ENCODE measurements at places on chromosomes 1 and 21.

DNA sequence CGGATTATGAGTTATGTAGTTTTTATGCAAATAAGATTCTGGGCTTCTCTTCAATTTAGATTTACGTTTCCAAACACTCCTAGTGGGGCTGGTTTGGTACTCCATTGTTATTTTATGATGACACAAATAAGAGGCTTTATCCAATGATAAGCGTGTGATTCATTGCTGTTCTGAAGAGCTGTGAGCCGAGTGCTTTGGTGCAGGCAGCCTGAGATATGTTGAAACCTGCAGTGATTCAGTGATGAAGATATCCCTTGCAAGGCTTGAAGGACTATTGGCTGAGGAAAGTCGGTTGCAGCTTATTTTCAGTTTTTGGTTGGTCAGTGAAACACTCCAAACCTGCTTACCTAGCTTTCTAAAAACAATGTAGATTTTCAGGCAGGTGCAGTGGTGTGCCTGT, 112.2 kb downstream of the RYR2 start:
- DNase-seq = no peak

DNA sequence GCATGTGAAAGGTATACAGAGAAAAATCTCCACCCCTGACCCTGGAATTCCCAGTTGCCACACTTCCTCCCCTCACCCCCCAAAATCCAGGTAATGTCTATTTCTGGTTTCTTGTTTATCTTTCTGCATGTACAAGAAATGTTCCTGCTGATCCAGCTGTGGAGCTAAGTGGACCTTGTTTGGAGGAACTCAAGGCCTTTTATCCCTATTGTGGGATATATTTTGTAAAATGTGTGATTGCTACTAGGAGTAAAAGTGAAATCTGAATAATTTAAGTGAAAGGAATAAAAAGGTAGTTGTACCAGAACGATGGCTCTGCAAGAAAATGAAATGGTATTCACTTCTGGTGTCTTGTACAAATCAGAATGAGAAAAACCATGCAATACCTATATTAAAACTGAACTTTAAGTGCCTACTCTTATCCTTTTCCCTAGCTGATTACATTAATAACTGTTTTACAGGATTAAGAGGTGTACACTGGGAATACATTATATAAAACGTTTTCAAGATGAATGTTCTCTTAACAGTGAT, 3.0 kb downstream of the SPEN start:
- DNase-seq = no peak

- DNase-seq = no peak
Measured at GRCh38 chr21:37266515-37267221, 466 bp downstream of the VPS26C start.

DNA sequence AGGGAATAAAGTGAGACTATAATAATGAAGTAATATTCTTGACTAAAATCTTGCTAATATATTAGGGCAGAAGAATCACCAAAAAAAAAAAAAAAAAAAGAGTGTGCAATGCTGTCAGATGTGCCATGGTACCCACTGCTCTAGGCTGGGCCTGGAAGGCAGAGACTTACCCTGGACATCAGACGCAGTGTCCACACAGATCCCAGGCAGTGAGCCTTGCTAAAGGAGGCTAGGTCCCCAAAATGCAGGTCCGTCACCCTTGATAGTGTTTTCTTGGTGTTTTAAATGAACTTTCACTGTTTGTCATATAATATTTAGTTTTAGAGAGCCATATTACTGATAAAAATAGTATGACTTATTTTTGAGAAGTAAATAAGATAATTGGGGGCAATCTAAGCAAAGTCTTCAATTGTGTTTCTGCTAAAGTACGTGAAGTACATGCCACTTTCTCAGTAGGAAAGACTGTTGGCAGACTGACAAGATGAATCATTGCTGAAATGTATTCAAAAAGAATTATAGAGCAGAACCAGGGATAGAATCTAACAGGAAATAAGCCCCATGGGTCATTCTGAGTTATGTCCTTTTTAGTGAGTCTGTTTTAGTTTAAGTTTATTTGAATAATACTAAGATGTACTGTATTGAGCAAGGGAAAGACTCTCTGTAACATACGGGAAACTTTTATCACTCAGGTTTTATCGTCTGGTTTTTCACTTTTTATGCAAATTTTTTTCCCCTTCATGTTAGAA, 74.6 kb upstream of the PDC start:
- no peak for DNase-seq

DNA sequence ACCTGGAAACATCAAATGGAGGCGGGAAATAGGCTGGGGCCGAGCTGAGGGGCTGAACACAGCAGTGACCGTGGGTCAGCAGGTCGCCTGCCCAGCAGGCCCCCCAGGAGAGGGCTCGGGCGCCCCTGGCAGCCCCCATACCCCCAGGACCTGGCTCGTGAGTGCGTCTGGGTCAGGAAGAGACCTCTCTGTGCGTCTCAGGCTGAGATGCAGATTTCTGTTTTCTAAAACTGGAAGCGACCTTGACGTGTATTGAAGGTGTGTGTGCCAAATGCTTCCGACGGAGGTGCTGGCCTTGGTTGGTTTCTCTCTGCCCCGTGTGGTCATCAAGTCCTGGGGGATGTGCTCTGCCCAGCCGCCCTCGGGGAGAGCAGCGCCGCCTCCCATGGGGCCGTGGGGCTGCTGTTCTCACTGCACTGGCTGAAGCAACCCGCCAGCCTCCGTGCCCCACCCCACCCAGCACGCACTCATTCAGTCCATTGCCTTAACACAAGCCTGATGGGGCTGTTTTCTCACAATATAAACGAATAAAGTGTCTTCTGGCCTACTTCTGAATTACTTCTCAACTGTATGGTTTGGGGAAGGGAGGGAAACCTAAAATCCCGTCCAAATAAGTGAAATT, 7.4 kb downstream of the PEX10 start:
- no peak for DNase-seq

DNA sequence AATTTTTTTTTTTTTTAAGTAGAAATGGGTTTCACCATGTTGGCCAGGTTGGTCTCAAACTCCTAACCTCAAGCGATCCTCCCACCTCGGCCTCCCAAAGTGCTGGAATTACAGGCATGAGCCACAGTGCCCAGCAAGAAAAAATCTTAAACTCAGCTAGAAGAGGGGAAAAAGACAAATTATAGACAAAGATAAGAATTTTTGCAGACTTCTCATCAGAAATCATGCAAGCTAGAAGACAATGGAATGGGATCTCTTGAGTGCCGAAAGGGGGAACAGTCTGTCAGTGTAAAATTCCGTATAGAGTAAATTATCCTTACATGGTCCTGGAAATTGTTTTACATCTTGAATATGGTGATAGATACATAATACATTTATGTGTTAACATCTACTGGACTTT, 294.4 kb downstream of the CAMTA1 start:
- DNase-seq = no peak

All from stimulated activated CD8-positive, alpha-beta memory T cell treated with anti-CD3 and anti-CD28 coated beads, Interleukin-15, amount 100 ng/mL, for 24 hours (primary cell).